ENCODE measurements at places on chromosomes 12 and 14.

DNA sequence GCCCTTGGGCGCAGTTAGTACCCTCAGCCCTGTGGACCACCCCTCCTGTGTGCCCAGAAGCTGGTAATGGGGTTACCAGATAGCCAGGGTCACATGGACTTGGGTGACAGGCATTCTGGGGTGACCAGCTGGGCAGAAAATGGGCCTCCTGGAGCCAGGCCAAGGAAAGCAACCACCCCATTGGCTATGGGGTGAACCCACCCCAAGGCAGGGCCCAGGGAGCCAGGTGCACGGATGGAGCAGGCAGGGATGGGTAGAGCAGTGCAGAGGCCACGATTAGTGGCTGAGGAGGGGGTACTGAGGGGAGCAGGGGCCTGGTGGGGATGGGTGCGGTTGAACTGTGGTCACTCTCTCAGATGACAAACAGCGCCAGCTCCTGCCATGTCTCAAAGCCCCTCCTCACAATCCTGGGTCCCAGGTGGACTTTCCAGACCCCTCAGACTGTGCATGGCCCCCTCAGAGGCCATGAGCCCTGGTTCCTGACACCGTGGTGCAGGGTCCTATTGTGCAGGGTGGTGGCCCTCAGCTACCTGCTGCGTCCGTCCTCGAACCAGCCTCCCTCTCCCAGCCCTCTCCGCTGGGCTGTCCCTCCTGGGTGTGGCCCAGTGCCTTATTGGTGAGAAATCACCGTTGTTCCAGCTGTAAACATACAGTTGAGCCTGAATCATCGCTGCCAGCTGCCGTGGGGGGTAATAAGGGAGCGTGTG, 23.4 kb upstream of the BEGAIN start:
- no peak for DNase-seq

DNA sequence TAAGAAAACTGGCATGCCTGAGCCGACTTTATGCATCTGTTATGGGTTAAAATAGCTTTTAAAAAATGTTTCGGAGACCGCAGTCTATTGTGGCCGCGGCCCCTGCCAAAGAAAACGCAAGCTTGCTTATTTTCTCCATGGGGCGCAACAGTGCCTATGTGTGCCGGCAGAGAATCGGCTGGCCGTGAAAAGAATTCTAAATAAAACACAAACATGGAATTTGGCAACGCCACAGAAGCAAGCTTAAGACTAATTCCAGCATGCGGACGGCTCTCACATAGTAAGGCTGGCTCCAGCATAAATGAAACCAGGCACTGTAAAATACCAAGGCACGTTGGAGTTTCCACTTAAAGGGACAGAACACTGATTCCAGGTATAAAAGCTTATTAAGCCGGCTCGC, 56.7 kb downstream of the BCL11B start:
- no peak for DNase-seq

DNA sequence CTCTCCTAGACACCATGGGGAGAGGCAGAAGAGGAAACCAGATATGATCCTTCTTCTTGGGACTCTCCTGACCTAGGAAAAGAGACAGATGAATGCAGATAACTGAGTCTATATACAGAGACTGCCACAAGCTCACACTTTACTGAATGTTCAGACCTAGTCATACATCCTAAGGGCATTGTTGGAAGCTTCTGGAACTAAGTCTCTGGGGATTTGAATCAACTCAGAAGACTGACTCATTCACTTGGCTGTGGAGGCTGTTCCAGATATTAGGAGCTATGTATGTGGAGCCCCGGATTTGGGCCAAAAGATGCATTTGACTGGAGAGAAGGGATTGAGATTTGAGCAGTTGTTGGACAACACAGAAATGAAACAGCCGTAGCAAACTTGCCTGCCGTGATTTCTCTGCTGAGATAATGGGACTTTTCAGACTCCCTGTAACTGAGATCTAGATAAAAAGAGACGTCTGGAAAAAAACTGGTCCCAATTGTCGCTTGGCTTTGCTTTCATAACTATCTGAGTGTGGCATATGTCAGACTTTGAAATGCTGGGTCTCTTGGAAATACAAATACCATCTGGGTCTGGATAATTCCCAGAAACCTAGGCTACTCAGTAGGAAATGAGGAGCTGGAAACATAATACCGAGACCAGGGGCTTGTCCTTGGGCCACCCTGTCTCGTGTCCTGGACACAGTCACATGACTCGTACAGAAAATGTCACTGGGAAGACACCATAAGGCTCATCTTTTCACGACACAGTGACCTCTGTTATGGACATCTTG, 396.8 kb downstream of the NUAK1 start:
- no peak for DNase-seq

DNA sequence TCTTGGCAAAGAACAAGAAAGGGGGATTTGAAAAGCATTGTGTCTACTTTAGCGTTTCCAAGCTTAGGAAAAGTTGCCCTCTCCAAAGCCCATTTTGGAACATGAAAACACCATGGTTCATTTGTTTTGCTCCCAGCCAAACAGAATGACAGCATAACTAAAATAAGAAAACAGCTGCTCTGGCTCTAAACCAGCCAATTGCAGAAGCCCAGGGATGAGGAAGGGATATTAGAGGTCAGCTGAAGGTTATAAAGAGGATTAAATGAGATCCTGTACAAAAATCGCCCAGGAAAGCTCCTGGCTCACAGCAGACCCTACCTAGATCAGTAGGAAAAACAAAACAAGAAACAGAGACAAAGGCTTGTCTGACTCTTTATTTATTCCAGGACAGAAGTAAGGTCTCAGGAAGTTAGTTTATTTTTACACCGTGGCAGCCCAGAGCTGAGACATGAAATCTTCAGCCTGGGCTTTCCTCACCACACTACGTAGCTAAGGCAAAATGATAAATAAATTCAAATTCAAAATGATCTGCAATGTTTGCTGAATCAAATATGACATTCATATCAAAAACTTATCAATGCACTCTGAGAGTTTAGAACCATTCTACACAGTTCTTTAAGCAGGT, 25.9 kb downstream of the SPX start:
- no peak for DNase-seq

DNA sequence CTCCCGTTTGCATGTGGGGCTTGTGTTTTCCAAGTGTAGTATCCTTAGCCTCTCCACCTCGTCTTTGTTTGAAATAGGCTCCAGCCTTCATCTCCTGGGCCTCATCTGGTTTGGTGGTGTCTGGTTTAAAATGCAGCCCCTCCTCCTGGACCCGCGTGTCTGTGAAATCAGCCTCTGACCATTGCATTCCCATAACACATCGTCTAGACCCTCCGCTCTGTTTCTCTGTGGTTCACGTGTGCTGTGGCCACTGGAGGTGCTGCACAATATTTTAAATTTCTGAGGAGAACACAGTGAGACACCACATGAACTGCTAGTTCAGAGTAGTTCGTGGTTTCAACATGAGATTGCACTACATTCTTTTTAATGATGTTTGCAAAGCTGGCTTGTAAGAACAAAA, 35.6 kb downstream of the UBE3B start:
- DNase-seq: no peak

GRCh38 chr12:125061229-125061628, 4.0 kb upstream of the AACS start:
- no peak for DNase-seq

DNA sequence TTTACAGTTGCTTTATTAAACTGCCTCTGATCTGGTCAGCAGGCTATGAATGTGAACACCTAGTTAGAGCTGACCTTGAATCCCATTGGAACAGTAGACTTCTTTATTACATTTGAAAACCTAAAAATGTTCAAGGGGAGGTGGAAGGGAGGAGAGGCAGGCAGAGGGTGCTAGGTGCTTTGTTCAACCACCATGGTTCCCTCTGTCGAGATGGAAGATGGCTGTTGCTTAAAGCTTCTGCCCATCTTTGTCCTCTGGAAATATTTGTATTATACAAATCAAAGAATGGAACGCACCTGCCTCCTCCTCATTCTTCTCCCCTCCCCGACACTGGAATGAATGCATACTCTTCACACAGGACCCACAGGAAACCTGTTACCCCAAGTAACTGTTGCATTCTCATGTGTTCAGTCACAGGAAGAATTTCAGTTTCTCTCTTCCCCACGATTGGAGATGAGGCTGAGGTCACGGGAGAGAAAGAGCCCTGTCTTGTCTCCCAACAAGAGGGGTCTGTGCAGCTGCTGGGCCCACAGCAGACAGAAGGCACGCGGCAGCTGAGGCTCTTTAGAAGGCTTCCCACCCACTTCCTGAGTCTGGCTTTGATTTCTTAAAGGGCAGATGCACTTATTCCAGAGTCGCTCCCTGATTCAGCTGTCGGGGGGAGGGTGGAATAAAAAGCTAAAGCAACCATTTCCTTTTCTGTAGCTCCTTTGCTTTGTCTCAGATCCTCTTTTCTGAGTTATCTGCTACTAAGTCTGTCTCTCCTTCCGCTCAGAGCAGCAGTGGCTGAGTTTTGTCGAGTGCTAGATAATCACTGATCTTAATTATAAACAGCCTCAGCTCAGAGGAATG, 217.9 kb upstream of the BTG1 start:
- DNase-seq: peak; percentile 28

DNA sequence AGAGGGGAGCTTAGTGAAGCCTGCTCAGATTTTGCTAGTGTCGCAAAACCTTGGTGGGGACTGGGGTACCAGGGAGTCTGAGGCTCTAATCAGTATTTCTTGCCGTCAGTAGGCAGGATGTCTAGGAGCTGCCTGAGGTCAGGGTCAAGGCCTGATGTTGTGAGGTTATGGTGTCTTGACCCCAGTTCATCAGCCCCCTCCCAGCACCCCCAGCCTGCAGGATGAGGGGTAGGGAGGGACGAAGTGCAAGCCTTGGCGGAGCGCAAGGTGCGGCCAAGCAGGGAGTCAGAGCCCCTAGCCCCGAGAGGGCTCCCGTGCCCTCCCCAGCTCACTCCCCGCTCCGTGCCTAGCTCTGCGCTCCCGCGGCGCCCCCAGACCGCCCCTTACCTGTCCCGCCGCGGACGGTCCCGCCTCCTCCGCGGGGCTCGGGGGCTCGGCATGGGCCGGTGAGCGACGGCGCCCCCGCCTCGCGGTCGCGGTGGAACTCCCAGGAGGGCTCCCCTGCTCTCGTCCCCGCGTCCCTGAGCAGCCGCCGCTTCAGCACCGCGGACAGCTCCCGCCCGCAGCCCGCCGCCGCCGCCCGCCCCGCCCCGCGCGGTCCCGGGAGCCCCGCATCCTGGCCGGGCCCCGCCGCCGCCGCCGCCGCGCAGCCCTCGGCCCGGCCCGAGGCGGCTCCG, 347 bp downstream of the SYNDIG1L start:
- no peak for DNase-seq

DNA sequence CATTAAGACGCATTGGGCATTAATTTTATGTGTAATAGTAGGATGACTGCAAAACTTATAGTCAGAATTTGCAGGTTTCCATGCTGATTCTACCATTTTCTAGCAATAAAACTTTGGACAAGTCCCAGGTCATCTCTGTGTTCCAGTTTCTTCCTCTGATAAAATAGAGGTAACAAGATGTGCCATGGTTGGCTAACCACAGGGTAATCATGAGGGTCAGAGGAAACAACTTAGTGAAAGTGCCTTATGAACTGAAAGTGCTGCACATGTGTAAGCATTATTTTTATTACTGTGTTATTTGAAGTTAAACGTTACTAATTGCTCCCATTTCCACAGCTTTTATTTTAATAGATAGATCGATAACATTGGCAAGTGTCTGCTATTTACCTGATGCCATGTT, 21.1 kb downstream of the SMCO2 start:
- DNase-seq: no peak

DNA sequence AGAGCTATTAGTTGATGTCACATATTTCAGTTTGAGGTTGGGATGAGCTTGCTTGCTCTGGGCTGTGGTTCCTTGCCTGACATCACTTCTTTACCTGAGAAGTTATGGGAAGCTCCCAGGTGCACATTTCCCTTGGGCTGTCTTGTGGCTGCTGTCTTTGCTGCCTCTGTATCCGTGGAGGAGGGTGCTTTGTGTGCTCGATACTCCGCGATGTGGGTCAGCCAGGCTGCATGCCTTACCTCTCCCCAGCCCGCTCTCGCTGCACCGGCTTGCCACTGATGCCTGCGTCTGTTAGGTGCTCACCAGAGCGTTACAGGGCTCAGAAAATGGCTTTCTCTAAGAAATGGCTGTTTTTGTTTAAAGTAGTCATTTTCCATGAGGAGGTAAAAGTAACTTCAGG, 19.6 kb downstream of the PELI2 start:
- DNase-seq: no peak

DNA sequence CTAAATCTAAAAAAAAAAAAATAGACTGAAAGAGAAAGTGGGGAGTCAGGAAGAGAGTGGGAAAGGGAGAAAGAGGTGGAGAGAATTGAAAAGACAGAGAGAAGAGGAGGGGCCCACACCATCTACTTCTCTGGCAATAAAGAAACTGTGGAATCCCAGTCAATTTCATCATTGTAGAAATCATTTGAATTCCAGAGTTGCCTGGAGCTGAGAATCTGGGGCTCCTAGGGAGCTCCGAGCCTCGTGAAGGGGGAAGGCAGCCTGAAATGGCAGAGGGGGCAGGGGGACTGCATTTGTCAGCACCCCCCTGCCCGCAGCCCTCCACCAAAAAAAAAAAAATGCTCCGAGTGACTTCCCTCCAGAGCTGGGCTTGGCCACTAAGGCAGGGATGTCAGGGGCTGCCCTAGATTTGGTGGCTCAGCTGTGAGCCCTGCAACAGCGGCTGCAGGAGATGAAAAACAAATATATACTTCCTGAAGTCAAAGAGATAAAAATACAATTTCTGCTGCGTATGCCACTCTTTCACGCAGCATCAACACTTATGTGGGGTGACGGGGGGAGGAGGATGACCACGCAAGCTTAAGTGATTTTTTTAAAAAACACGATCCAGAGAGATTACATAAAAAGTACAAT, 80.5 kb downstream of the BCL11B start:
- DNase-seq: no peak

DNA sequence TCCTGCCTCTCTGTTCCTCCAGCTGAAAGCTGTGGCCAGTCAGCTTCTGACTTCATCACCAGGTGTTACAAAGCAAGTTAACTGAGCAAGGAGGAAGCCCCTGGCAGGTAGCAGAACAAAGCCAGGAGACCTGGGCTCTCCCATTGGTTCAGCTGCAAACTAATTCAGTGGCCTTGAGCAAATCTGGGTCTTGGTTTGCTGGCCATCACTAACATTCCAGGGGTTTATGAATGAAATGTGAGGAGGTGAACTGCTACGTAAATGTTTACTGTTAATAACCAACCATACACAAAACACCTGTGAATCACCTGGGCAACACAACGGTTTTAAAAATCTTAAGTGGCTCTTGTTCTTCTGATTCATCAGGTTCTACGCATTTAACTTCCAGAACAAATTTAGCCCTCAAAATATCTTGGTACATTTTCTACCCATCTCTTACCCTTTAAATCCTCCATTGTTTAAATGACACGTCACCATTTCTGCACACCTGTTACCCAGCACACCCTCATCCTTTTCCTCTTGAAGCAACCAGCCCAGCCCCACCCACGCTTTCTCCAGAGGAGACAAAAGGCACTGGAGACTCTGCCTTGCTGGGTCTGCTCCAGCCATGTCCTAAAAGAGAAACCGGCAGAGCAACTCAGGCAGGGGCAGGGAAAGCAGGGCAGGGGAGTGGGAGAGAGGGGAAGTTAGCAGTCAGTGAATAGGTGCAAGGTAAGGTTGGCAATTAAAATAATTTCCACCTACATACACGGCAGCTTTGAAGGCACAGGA, 49.3 kb upstream of the TSPAN11 start:
- DNase-seq: no peak

- DNase-seq: no peak
Observed at GRCh38 chr12:40168868-40169267, 55.9 kb upstream of the LRRK2 start.
